ENCODE measurements at places on chromosomes 5 and 9. TPM values are rescaled to one million over a fixed set of nuclear protein-coding genes. Genes with fewer than 3 reads are reported as not detected.

GRCh38 chr5:160643616-160644240 is 208.3 kb downstream of the ATP10B start:
- no peak for DNase-seq

GRCh38 chr9:107637421-107638420 is 148.2 kb upstream of the KLF4 start:
- DNase-seq: no peak

The PCDHB15 gene
- 14.7 TPM for polyA plus RNA-seq

- no peak for DNase-seq
Observed at GRCh38 chr9:108834959-108835665, 20.7 kb downstream of the ACTL7B start.

The CTSV gene
- 35.2 TPM for polyA plus RNA-seq

- DNase-seq: no peak
Observed at GRCh38 chr5:132376694-132377641, 7.5 kb downstream of the SLC22A5 start.

GRCh38 chr5:138651058-138651766 is 76.0 kb upstream of the HSPA9 start:
- DNase-seq: no peak

The OGN gene
- 36.5 TPM for polyA plus RNA-seq

DNA sequence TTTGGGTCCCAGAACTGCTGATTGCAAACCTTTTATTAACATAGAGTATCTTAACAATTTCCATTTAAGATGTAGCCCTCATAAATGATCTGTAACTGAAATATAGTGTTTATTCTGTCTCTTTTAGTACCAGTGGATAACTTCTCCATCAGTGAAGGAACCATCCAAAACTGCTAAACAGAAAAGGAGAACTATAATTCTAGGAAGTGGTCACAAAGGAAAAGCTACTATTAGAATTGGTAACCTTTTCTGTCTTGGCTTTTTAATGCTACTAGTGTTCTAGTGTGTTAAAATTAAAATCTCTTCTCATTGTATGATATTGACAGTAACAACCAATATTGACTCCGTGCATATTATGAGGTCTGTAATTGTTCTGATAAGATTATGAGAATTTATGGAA is 12.8 kb downstream of the CEP78 start:
- no peak for DNase-seq

GRCh38 chr5:14038341-14038959 is 94.0 kb upstream of the DNAH5 start:
- no peak for DNase-seq
